A549 treated with GW870086 at 1 μM for 4 hours (cell line): ENCODE measurements at places on chromosomes 16 and 17. TPM values are rescaled to one million over a fixed set of nuclear protein-coding genes. Genes with fewer than 3 reads are reported as not detected.

ZNF750 gene
- total RNA-seq: not detected in 5 replicates

TBC1D3I gene
- 0.21 to 0.45 TPM (median 0.33 TPM) in 4 of 5 replicates, not detected in the other for total RNA-seq

G6PC1 gene
- not detected in 5 replicates for total RNA-seq

HBA2 gene
- total RNA-seq: 0.63 to 1.4 TPM in 2 of 5 replicates, not detected in the others

CCL17 gene
- total RNA-seq: not detected in 5 replicates

HOXB9 gene
- 7.2 to 7.5 TPM (median 7.3 TPM) in 5 replicates for total RNA-seq

CSH1 gene
- not detected in 5 replicates for total RNA-seq

TERB1 gene
- not detected in 5 replicates for total RNA-seq

ETV4 gene
- total RNA-seq: 50.0 to 61.0 TPM (median 58.0 TPM) in 5 replicates

CA7 gene
- not detected in 5 replicates for total RNA-seq

CLEC18B gene
- 0.23 to 0.63 TPM (median 0.26 TPM) in 3 of 5 replicates, not detected in the others for total RNA-seq

EDC4 gene
- total RNA-seq: 44.9 to 65.1 TPM (median 60.7 TPM) in 5 replicates

TGFB1I1 gene
- total RNA-seq: 42.6 to 65.2 TPM (median 48.3 TPM) in 5 replicates

STH gene
- total RNA-seq: not detected in 5 replicates

TBC1D26 gene
- 0.06 to 0.08 TPM in 2 of 5 replicates, not detected in the others for total RNA-seq
